Stimulated activated CD8-positive, alpha-beta memory T cell treated with anti-CD3 and anti-CD28 coated beads, Interleukin-12 subunit alpha, Interleukin-12 subunit beta, amount 100 ng/mL, for 1 hour (primary cell): ENCODE measurements at places on chromosomes 3 and 15.

- DNase-seq: no peak
These were observed 349.3 kb upstream of the SOX2 start for GRCh38 chr3:181362378-181362777.

GRCh38 chr15:91291673-91292072 is 191.6 kb downstream of the SV2B start:
- DNase-seq: no peak

DNA sequence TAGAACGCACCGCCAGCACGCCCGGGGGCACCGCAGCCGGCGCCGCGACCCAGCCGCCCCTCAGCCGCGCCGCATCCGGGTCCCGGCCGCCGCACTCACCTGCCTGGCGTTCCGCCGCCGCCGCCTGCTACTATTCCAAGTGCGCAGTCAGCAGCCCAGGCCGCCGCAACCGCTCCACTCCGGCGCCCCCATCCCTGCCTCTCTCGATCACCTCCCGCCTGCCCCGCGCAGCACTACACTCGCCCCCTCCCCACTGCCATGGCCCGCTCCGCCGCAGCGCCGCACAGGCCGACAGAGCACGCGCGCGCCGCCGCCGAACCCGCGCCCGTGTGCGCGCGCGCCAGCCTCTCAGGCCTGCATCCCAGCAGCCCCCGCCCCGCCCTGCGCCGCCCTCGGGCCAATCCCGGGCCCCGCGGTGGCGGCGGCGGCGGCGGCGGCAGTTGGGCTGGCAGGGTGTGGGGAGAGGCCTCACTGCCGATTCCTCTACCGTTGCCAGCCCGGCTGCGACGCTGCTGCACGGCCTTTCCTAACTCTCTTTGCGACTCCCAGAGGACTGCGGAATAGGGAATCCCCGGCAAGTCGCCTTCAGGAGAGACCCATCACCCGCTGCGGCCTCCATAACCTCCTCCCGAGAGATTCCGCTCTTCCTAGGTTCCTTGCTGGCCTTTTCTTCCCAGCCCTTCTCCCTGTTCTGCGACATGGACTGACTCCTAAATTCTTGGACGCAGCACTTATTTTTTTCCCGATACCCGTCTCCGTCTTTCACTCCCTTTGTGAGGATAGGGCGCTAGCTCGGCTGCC is at the start of gene PIK3CB:
Gene PIK3CB, minus strand, starts transcription at position 333 of the 801 bp plus-strand sequence. CDS start 75,585 bp downstream, outside the sequence.
- peak; percentile 77 for DNase-seq

DNA sequence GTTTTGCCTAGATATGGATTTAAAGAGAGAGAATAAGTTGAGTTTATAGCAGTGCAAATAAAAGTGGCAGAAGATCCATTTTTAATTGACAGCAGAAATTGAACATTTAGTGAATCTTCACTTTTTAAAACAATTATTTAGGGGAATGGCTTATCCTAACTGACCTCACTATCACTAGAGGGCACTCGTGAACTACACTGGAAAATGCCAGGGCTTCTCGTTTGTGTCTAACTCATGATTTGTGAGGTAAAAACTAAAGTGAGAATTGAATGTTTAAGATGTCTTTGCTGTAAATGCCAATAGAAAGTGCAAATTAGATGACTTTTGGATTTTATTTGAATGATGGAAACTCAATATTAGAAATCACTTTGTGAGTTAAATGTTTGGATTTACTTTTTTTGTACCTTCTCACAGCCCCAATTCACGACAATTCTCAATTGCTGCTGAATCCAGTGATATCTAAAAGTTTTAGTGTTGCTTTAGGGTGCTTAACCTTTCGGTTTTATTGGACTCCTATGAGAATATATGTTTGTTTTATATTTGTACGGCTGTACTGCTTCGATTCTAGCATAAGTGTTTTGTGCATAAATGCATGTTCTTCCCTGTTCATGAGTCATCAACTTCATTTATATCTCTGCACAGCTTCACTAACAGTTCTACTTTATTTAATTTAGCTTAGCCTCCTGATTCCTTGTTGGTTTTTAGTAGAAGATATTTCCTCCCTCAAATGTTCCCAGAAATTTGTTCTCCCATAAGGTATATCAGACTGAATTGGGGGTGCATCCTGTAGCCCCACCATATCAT is 462.1 kb downstream of the MFSD1 start:
- DNase-seq: no peak

- no peak for DNase-seq
These were observed 10.6 kb downstream of the HCN4 start for GRCh38 chr15:73357999-73358665.

- DNase-seq: no peak
These were observed 434.8 kb upstream of the THBS1 start for GRCh38 chr15:39145854-39146625.

DNA sequence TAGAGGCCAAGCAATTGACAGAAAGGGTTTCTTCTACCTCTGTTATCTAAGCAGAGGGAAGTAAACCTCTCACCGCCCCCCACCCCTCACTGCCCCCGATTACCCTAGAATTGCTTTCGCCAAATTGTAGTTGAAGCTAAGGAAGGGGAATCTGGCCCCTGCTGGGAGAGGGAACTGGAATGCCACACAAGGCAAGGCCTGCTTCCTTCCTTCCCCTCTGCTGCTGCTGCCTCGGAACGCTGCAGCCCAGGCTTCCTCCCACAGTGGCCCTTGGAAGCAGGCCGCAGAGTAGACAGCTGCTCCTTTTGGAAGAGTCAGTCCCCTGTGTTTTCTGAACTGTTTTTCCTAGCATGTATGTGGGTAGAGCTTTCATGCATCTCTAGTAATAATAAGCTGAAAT is 21.6 kb downstream of the RLBP1 start:
- DNase-seq: no peak

- DNase-seq: no peak
These were observed 243.7 kb downstream of the CHST2 start for GRCh38 chr3:143363276-143363675.

- DNase-seq: no peak
These were observed 13.6 kb downstream of the ZKSCAN7 start for GRCh38 chr3:44568561-44568960.

DNA sequence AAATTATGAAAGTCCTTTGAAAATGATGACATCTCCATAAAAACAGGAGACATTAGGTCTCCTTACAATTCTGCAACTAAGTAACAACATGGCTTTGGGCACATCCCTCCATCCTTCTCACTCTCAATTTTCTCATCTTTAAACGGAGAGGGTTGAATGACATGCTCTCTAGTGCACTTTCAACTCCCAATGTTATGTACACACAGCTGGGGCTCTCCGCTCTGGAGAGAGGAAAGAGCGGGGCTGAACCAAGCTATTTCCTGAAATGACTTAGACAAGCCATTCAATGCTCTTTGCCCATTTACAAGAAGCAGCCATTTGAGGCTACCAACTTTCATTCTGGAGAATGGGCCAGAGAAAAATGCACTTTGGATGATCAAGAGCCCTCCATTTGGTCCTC is 144.2 kb upstream of the BNIP2 start:
- no peak for DNase-seq

DNA sequence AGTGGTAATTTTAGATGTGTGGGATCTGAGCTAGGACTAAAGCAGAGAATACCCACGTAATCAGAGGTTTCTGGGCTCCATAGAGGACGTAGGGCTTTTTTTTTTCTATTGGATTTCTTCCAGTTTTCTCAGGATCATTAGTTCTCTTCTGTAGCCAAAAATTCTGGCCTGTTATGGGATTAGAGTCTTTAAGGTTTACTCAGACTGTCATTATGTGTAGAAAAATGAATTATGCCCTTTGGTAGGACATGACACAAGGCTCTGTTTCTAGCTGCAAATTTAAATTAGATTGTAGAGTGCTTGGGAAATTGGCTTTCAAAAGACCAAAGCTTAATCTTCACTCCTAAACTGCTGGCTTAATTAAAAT is 1.9 kb downstream of the SETD5 start:
- DNase-seq: no peak

- no peak for DNase-seq
These were observed 5.5 kb downstream of the PLD1 start for GRCh38 chr3:171804618-171805389.

DNA sequence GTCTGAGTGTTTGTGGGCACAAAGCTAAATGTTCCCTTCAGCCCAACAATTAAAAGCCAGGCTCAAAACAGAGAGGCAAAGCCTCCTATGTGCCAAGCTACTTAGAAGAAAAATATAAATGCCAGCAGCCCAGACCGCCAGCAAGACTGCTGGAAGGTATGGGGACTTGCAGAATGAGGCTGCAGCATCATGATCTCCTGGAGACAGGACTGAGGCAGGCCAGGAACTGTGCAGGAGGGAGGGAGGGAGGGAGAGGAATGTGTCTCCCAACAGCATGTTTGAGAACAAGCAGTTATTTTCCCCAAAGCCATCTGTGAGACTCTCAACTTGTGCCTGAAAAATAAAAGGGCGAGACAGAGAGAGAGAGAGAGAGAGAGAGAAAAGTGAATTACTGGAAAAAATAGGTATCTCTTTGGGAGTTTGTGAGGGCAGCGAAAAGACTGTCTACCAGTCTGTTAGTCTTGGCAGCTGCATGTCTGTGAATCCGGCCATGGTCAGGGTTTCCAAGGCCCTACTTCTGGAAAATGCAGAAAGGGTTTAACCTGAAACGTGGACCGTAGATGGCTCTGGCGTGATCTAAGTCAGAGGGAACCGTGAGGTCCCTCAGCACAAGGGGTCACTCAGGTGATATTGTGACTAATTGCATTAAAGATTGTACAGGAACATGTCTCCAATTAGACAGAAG is 139.7 kb upstream of the COL8A1 start:
- no peak for DNase-seq

DNA sequence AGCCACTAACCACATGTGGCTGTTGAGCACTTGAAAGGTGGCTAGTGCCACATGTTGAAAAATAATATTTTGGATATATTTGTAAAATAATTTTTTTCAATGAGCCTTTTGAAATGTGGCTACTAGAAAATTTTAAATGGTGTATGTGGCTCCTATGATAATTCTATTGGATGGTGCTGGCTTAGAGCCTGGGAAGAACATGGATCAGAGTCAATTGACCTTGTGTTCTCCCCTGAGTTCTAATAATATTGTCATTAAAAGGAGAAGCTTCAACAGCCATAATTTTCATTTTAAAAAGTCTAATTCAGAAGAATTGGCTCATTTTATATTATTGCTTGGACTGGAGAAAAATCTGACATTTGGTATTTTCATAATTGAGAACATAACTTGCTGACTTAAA is 167.3 kb downstream of the LPP start:
- no peak for DNase-seq

GRCh38 chr3:159266779-159267178 is 464.9 kb downstream of the MFSD1 start:
- DNase-seq: no peak

GRCh38 chr3:129025691-129026435 is 24.8 kb downstream of the EFCC1 start:
- DNase-seq: no peak

DNA sequence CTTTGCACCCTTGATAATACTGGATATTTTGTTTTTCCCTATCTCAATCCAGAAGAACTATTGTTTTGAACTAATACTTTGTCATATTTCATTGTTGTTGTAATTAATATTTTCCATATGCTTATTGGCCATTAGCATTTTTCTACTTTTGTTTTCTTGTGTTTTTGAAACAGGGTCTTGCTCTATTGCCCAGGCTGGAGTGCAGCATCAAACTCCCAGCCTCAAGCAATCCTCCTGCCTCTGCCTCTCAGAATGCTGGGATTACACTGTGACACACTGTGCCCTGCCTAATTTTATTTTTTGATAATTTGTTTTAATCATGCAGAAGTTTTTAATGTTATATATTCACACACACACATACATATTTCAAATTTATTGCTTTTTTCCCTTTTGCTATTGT is 3.4 kb upstream of the RPS27L start:
- DNase-seq: no peak
